ENCODE measurements at places on chromosomes 7 and 10. TPM values are rescaled to one million over a fixed set of nuclear protein-coding genes. Genes with fewer than 3 reads are reported as not detected.

DNA sequence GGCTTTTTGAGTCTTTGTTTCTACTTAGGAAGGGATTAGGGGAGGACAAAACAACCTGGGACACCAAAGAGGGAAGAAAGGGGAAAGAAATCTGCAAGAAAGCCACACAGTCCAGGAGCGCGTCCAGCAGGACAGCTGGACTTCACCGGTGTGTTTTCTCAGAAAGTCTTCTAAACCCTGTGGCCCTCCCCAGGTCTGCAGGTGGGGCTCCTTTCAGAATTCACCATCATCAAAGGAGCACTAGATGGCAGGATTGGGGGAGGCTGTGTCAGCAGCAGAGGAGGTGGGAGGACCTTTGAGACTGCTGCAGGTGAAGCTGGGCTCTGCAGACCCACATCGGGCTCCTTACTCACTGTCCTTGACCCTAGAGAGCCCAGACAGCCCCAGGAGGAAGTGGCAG lies 13.9 kb upstream of the DRGX start:
- no peak for DNase-seq

GRCh38 chr10:30422151-30422695 lies 11.8 kb upstream of the MAP3K8 start:
- DNase-seq, result no peak

DNA sequence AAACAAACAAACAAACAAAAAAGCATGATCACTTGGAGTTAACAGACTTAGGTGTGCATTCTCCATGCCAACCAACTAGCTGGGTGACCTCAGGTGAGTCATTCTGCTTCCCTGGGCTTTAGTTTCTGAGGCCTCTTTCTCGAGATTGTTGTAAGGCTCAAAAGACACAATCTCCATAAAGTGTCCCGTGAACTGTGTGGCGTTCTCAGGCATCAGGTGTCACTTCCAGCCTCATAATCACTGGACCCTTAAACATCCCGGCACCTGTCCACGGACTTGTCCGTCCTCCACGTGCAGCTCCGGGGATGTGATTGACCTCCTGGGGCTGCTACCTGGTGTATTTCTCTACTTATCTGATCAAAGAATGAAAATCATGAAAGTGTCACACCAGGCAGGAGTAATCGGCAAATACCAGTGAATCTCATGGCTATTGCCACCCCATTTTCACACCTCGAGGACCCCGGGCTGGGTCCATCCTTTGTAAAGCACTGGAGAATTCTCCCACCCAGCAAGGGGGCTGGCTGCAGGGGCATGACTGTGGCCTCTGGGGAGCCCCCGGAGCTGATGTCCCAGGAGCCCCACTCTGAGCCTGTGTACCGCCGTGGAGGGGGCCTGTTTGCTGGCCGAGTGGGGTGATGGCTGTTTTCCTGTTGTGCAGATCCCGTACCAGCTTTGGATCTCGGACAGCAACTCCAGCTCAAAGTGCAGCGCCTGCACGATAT lies 189.8 kb upstream of the SH2B2 start:
- DNase-seq, result no peak

DNA sequence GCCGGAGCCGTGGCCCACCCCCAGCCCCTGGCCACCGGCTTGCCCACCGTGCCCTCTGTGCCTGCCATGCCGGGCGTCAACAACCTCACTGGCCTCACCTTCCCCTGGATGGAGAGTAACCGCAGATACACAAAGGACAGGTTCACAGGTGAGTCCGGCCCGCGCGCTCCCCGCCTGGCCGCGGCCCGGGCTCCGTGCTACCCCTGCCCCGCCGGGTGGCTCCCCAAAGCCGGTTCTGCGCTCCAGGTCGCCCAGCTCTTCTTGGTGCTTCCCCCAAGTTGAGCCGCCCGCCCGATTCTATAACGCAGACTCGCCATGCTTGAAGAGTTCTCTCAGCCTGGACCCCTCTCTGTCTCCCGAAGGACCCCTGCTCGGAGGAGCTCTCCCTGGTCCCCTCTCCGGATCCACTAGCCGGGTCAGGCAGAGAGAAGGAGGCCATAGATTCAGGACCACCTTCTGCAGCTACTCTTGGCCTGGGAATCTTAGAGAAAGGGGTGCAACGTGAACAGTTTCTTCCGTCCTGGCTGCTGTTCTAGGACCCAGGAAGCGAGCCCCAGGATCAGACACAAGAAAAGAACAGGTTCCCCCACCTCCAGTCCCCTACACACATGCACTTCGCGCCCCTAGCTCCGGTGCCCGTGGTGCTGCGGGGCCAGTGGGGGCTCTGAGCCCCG lies 999 bp downstream of the TLX1 start:
- no peak for DNase-seq

DNA sequence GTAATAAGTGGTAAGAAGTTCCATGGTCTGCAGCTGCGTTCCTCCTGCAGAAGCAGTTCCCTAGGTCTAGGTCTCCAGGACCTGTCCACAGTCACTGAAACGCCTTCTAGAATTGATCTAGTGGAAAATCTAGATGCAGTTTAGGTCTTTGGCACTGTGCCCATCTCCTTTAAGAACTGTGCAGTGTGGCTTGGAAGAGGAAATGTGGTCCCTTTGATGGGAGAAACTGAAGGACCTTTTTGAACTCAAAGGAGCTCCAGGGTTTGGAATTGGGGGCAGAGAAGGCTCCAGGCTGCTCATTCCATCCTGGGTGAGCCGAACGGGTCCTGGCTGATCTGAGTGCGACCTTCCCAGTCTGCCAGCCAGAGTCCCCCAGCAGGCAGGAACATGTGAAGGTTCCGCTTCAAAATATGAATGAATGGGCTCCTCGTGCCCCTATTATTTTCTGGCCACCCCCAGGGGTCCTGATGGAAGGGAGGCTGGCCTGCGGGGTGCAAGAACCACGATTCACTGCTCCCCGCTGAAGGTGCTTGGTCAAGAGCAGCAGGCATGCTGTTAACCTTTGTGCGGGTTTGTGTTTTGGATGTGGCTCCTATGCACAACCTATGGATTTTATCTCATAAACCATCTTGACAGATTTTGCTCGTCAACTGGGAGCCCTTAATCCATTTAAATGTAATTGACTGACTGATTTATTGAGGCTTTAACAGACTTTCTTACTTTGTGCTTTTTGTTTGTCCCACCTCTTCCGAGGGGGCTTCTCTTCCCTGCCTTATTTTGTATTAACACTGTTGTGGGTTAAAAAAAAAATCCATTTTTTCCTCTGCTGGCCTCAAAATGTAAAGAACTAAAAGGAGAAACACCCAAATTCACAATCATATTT lies 36.7 kb downstream of the ZNF467 start:
- no peak for DNase-seq

- DNase-seq, result no peak
Measured at GRCh38 chr10:95430231-95430951, 130.8 kb downstream of the SORBS1 start.

GRCh38 chr10:75817198-75817597 lies 385.8 kb downstream of the LRMDA start:
- DNase-seq, result no peak

GRCh38 chr7:151755131-151755801 lies 121.6 kb downstream of the PRKAG2 start:
- no peak for DNase-seq

- DNase-seq, result no peak
Measured at GRCh38 chr10:132926777-132927650, 15.4 kb downstream of the CFAP46 start.

DNA sequence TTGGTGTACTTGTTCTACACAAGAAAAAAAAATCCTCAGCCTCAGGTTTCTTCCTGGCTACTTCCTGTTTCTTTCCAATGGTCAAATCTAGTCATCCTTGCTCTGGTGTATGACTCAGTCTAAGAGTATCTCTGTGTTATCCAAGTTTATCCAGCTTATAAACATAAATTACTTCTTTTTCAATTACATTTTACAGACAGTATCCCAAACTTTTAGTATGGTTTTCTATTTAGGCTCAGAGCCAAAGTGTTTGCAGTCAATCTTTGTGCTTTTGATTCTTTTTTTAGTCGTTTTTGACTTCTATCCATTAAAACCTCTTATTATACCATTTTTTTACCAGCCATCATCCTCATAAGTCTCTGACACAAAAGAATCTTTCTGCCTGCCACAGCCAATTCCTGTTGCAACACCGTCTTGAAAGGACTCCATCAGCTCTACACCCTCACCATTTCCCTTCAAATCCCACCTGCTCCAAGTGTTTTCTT lies 294.6 kb downstream of the PTEN start:
- no peak for DNase-seq

DNA sequence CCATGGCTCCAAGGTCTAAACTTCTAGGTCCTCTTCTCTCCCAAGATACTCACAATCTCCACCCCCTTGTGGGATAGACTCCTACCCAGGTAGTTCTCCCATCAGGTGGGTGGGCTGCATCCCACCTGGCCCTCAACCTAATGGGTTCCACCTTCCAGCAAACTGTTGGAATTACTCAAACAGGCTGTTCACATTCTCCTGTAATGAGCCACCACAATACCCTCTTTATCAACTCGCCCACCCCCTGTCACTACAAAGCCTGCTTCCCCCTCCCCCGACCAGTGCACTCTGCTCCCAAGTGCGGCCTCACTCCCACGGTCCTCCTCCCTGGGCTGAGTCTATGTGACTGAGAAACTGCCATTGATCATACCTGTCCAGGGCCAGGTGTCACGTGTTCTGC lies 10.4 kb upstream of the HTR5A start:
- no peak for DNase-seq

DNA sequence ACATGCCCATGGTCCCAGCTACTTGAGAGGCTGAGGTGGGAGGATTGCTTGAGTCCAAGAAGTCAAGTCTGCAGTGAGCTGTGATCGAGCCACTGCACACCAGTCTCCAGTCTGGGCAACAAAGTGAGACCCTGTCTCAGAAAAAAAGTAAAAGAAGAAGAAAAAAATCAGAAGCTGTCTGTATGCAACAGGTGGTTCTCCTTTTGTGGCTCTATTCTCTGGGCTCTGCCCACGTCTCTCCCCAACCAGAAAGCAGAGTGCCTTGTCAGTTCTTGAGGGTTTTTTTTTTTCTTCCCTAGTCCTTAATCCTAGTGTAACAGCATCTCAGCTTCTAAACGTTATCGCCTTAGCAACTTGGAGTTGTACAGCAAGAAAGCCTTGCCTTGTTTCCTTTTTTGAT lies 89.5 kb downstream of the PRKCQ start:
- DNase-seq, result no peak

- no peak for DNase-seq
Measured at GRCh38 chr10:104515678-104516199, 125.4 kb upstream of the SORCS3 start.

- DNase-seq, result no peak
Measured at GRCh38 chr10:62653254-62653653, 151.3 kb upstream of the ADO start.

DNA sequence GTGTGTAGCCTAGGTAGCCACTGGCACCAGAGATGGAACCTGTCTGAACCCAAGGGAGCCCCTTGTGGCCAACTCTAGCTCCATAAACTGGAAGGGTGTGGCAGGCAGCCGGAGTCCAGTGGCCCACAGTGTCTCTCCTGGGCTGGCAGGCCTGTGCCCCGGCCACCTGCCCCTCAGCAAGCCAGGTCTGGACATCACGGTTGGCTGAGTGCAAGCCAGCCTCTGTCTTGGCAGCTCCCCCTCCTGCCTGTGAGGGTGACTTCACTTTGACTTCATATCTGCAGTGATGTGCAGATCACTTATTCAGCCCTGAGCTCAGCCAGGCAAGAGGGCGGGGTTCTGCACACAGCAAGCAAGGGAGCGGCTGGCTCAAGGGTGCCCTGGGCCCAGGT lies 1.3 kb upstream of the RET start:
- no peak for DNase-seq

- no peak for DNase-seq
Measured at GRCh38 chr10:78685466-78686103, 383.2 kb upstream of the ZMIZ1 start.

DNA sequence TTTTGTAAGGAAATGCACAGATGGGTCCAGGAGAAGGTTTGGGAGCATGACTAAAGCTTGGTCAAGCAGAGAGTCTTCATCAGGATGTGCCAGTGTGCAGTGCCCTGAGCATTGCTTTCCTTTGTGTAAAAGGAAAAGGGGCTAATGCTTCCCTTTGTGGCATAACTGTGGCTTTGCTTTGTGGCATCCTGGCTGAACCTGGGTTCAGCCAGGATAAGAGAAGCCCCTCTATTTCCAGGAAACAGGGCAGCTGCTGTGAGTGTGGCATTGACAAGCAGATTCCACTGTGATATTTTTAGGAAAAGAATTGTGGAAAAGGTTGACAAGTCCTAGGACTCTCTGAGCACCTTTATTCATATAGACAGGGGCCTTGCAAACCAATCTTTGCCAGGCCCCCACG lies 193.4 kb upstream of the CXCL12 start:
- DNase-seq, result no peak

GRCh38 chr7:92251181-92251580 lies 5.4 kb downstream of the ANKIB1 start:
- DNase-seq, result no peak

GRCh38 chr10:76401006-76401405 lies 969.6 kb downstream of the LRMDA start:
- no peak for DNase-seq

DNA sequence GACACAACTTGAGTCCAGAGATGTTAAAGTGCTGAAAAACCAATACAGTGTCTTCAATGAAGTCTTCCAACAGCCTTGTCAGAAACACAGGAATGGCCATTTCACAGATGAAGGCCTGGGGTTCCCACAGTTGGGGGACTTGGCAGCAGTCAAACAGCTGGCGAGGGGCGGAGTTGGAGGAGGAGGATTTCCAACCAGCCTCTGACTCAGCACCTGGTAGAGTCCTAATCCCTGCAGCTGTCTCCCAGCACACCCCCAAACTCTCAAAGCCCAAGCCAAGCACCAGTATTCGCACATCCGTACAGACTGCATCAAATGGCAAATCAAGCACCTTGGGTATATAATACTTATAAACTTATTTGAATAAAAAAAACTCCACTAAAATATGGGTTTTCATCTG lies 28.0 kb downstream of the CTBP2 start:
- DNase-seq, result no peak

GRCh38 chr10:90204956-90205314 lies 503.5 kb downstream of the KIF20B start:
- DNase-seq, result no peak

DNA sequence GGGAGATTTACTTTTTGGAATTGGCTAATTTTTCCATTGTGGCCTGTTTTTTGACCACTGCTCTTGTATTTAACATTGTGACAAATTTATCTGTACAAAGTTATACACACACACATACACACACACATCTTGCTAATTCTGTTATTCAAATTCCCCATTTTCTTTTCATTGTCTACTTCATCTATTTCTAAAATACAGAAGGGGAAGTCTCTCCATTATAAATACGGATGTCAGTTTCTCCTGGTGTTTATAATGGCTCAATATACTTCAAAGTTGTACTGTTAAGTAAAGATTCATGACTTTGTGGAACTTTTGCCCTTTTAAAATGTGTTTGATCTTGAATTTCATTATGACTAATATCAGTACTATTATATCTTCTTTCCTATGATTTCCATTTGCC lies 81.0 kb downstream of the CNOT4 start:
- no peak for DNase-seq

GRCh38 chr7:80699045-80699638 lies 60.7 kb downstream of the CD36 start:
- peak; percentile 34 for DNase-seq

- no peak for DNase-seq
Measured at GRCh38 chr7:92589056-92589455, 1.1 kb downstream of the FAM133B start.

Gene COPG2
- 59.1 TPM for polyA plus RNA-seq

Gene FOXI2
- polyA plus RNA-seq, result 1.3 TPM

Gene CDC14C
- polyA plus RNA-seq, result 0.05 TPM

Gene GIMAP2
- polyA plus RNA-seq, result 7.4 TPM

Gene CTAGE6
- 0.23 TPM for polyA plus RNA-seq

Gene SLC39A12
- polyA plus RNA-seq, result not detected

Gene PGAM2
- 3.4 TPM for polyA plus RNA-seq

Data from left renal cortex interstitium (tissue), 4 donors.